ENCODE measurements at places on chromosomes 7 and 10.
A peak's percentile ranks its signal among the peaks of the same experiment; 100 is the strongest.

DNA sequence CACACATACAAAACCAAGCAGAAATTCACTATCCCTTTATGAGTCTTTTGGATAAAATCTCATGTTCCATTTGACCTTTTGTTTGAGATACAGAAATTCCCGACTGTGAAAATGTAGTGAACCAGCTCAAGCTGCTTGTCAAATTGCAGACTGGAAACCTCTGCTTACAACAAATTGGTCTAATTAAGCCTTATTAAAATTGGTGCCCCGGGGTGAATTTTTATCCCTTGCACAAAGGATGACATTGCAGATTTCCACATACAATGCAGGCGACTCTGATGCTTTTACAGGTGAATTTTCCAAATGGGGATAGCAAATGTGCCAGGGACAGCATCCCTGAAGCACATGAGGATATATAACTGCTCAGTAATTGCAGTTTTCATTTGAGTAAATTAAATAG, 257.3 kb downstream of the BMPER start:
- DNase-seq: no peak

DNA sequence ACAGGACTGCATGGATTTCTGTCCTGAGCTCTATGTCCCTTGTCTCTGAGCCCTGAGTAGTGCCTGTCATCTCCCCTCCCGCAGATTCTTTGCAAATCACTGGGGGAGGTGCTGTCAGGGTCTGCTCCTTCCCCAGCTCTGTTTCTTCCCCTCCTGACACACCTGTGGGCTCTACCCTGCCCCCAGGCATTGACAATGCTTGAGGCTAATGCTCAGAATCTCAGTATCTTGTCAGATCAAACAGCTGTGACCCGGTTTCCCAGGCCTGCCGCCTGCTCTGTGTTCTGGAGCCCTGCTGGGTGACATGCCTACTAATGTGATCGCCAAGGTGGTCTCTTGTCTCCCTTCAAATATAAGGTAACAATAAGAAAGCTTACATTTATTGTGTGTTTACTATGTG, 209.0 kb downstream of the POU6F2 start:
- DNase-seq: no peak

- DNase-seq: no peak
Measured at GRCh38 chr7:139177696-139178095, 53.3 kb upstream of the UBN2 start.

GRCh38 chr7:111029574-111030251, 61.2 kb upstream of the LRRN3 start:
- DNase-seq: peak; percentile 55

DNA sequence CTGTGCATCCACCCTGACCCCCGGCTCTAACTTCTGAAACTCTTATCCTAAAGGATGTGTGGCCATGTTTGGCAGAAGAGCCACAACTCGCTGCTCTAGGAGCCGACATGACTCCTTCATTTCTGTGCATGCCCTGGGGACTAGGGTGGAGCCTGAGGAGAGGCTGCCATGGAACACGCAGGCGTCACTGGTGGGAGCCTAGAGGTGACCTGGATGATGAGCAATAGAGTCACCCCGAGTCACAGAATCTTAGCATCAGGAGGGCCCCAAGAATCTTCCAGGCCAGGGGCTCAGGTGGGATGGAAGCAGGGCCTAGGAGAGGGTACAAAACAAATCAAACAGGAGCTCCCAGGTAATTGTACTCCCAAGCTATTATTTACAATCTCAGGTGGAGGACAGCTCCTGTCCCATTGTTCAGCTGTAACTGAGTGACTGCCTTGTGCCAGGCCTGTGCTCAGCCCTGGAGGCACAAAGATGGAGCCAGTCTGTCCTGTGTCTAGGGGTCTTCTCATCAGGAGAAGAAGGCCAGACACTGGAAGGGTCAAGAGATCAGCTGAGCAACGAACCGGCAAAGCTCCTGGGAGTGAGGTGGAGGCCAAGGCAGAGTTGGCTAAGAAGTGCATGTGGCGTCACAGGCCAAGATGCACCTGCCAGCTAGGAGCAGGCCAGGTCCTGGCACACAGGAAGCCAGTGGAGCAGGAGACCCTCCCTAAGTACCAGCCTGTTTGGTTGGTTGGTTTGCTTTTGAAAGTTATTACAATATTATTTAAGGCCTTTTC, 5.8 kb upstream of the ZNF22 start:
- no peak for DNase-seq

DNA sequence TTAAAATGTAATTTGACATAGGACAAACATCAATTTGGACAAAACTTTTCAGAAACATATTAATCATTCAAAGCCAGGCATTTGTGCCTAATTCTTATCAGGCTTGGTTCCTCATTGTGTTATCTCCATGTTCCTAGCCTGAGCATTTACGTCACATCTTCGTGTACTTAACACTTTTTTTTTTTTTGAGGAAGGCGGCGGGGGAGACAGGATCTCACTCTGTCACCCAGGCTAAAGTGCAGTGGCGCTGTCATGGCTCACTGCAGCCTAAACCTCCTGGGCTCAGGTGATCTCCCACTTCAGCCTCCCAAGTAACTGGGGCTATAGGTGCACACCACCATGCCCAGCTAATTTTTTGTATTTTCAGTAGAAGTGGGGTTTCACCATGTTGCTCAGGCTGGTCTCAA, 19.8 kb downstream of the HNRNPA2B1 start:
- DNase-seq: no peak

DNA sequence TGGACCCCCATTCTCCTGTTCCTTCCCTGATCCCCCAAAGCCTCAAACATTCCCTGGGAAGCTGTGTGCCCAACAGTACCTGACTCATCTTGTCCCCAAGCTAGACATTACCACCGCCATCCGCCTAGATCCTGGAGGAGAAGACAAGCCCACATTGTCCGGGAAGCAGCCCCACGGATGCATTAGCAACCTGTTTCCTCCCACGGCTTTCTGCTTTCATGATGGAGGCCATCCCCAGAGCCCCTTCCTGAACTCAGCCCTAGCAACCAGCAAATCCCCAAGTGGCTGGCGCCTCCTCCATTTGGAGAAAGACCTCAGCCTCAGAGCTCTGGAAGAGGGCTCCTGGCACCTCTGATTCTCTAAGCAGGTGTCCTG, 2.3 kb upstream of the SLC29A3 start:
- DNase-seq: no peak

GRCh38 chr7:133401225-133401624, 148.3 kb downstream of the EXOC4 start:
- DNase-seq: no peak

DNA sequence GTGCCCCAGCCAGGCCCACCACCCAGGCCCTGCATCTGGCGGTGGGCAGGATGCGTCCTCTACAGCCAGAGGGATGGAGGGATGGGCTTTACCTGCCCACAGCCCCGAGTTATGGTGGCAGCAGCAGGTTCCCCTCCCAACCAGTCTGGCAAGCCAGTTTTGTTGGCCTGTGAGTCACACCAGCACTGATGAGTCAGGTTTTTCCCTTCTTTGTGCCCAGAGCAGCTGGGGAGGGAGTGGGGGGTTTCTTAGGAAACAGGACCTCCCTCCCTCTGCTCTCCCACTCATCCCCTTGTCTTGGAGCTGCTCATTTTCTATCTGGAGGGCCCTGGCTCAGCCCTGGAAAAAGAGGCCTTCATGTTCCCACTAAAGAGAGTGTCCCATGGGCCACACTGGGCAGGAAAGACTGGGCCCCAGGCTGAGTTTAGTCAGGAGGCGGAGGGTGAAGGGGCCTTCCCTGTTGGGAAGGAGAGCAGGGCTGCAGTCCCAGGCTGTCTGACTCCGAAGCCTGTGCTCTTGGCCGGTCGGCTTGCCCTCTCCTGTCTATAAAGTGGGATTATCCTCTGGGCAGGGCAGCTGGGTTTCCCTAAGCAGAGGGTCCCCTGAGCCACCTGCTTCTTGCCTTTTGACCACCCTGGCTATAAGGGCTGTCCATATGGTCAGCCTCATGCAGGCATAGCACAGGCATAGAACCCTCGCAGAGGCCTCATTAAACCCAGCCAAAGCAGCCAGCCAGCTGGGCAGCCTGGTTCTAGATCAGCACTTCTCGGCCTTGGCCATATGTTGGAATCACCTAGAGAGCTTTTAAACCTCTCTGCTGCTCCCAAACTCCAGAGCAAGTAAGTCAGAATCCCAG, 30.2 kb upstream of the ANKRD2 start:
- no peak for DNase-seq

- DNase-seq: no peak
Measured at GRCh38 chr7:18496341-18496700, 772 bp downstream of the HDAC9 start.

GRCh38 chr10:28250782-28251181, 52.1 kb downstream of the MPP7 start:
- no peak for DNase-seq

DNA sequence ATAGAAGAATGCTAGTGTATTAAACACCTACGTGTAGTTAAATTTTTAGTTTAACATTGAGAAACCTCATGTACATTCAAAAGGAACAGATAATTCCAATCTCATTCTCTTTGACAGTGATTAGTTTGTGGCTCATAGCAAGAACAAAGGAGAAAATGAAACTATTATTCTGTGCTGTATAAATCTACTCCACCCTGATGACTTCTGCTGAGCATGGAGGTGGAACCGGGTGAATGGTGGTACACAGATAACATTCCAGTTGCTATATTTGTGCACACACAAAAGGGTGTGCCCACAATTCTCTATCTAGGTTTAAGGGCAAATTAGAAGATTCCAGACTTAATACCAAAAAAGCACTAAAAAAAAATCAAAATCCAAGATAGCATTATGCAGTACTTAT, 17.0 kb upstream of the RALA start:
- DNase-seq: no peak

GRCh38 chr10:15321431-15322341, 49.4 kb downstream of the FAM171A1 start:
- DNase-seq: no peak

DNA sequence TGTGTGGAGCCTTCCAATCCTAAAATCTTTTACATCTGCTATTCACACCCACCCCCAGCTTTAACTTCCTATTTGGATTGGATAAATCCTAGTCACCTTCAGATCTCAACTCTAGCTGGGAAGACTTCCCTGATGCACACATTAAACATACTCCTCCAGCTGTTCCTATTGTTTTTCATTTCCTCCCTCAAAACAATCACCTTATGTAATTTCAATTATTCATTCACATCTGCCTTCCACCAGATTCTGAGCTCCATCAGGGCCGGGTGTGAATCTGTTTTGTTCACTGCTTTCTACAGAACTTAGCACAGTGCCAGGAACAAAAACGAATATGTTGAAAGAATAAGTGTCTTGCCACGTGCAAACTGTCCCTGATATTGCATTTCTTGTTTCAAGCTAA, 497.4 kb downstream of the PLXDC2 start:
- DNase-seq: no peak

DNA sequence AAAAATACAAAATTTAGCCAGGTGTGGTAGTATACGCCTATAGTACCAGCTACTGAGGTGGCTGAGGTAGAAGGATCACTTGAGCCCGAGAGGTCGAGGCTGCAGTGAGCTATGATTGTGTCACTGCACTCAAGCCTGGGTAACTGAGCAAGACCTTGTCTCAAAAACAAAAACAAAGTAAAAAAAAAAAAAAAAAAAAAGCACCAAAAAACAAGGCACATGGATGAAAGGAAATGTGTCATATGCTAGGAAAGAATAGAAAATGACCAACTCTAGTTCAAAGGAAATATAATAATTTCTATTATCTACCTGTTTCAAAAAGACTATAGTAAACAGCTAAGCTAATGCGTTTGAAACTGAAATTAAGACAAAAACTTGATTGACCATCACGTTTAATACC, 33.8 kb downstream of the UBE2H start:
- DNase-seq: no peak

GRCh38 chr10:102773320-102773719, 29.6 kb downstream of the WBP1L start:
- DNase-seq: no peak

- no peak for DNase-seq
Measured at GRCh38 chr10:47339759-47340607, 8.2 kb upstream of the RBP3 start.

DNA sequence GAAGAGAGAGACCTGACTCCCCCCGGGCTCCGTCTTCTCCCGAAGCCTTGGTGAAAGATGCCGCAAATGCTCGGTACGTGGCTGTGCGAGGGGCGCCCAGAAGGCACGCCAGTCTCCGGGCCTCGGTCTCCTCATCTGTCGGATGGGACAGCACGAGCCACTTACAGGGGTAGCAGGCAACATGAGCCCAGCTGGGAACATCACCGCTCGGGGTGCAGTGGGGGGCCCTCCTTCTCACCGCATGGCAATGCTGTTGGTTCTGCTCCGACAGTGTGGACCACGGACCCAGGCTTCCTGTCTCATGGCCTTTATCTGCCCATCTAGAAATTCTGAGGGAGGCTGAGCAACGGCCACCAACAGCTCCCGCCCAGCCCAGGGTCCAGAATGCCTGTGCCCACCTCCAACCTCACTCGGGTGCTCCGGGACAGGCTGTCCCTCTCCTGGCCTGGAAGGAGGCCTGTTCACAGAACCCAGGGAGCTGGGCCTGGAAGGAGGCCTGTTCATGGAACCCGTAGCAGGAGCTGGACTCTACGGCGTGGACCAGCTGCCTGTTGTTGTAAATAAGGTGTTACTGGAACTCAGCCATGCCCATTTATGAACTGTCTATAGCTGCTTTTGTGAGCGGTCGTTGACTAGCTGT, 15.8 kb downstream of the ADAP1 start:
- no peak for DNase-seq

GRCh38 chr7:111147708-111148533, 57.0 kb downstream of the LRRN3 start:
- no peak for DNase-seq

DNA sequence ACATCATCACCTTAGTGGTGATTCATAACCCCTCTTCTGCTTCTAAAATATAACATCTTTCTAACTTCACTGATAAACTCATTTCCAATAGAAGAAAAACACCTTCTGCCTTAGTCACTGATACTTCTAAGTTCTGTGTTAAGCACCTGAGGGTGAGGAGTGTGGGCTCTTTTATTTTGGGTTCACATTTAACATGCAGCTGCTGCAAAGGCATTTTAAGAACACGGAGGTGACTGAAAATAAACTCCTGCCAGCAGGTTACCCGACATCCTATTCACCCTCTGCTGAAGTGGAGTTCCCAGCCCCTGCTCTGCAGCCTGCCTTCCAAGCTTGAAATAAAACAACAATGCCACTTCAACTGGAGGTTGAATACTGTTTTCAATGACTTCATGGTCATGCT, 202.9 kb upstream of the PLXNA4 start:
- peak; percentile 94 for DNase-seq

- DNase-seq: no peak
Measured at GRCh38 chr7:918118-918425, 36.4 kb downstream of the ADAP1 start.

GRCh38 chr7:109950821-109951564, 1139.9 kb upstream of the LRRN3 start:
- no peak for DNase-seq

- DNase-seq: no peak
Measured at GRCh38 chr7:99762680-99763327, 21.2 kb downstream of the CYP3A4 start.

GRCh38 chr10:69644658-69645295, 14.7 kb downstream of the FAM241B start:
- DNase-seq: peak; percentile 13

GRCh38 chr10:110388687-110389052, 84.0 kb upstream of the SMNDC1 start:
- DNase-seq: no peak

Measured in DMS79 (cell line).